Peyer's patch (tissue), 4 donors: ENCODE measurements at places on chromosomes 2 and 18. TPM values are rescaled to one million over a fixed set of nuclear protein-coding genes. Genes with fewer than 3 reads are reported as not detected.

GRCh38 chr2:218981390-218981880, 3.5 kb downstream of the FEV start:
- no peak for DNase-seq

- no peak for DNase-seq
Measured at GRCh38 chr2:157790780-157791179, 85.3 kb downstream of the ACVR1 start.

GRCh38 chr2:95056044-95056443, 30.5 kb downstream of the MAL start:
- DNase-seq: no peak

DNA sequence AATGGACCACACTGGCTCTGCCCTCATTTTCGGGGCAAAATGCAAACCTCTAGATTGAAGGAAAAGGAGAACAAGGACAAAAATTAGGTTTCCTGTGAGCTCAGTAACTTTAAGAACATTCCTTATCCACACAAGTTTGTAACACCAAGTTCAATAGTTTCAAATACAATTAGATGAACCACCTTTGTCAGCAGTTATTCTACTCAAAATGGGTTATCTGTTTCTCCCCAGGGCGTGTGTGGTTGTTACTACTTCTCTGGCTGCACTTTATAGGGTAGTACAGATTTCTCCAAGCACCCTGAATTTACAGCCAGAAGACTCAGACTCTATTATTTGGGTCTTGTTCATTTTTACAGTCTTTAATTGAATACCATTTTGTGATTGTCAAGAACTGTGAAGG, 45.0 kb upstream of the TANK start:
- DNase-seq: no peak

The DNAJC5G gene
- total RNA-seq: not detected

- DNase-seq: no peak
Measured at GRCh38 chr2:173241643-173242042, 113.0 kb upstream of the CDCA7 start.

DNA sequence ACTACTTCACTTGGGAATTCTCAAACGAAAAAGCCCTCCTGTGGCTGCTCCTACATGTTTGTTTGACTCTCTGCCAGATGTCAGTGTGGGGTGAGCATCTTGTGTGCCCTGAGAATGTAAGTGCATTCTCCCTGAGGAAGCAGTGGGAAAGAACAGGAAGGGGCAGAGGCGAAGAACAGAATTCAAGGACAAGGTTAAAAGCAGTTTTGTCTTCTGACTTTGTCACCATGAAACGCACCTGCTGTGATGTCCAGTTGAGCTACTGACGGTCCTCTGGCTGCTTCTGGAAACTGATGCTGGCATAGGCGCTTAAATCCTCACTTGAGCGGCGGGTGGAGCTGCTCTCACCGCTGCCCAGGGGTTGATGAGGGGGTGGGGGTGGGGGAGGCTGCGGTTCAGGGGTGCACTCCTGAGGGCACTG, 4.9 kb downstream of the IRS1 start:
- no peak for DNase-seq
